Kidney (tissue), 22 donors: ENCODE measurements at places on chromosomes 7 and 10. TPM values are rescaled to one million over a fixed set of nuclear protein-coding genes. Genes with fewer than 3 reads are reported as not detected.

FAM131B gene
- 0.19 TPM for polyA plus RNA-seq

DNA sequence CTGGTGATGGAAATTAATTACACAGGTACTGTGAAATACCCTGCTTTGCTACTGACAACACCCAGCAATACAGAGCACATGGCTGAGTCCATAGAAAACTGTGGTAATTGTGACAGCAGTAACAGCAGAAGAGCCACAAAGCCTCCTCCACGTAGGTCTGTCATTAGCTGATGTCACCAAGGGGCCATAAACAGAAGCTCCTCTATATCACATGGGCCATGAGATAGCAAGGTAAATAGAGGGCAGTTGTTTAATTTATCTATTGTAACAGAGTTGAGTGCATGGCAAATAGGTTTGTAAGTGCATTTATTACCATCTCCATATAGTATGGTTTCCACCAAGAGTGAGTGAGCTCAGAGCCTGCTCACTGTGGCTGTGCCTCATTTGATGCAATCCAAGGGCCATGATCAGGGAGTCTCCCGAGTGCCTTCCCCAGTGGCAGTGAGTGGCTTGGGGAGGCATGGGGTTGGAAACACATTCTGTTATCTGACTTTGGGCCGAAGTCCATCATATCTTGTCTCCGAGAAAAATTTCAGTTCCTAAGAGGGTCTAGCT is 281.2 kb downstream of the SKAP2 start:
- no peak for DNase-seq

TMEM225B gene
- polyA plus RNA-seq: 1.6 TPM

DNA sequence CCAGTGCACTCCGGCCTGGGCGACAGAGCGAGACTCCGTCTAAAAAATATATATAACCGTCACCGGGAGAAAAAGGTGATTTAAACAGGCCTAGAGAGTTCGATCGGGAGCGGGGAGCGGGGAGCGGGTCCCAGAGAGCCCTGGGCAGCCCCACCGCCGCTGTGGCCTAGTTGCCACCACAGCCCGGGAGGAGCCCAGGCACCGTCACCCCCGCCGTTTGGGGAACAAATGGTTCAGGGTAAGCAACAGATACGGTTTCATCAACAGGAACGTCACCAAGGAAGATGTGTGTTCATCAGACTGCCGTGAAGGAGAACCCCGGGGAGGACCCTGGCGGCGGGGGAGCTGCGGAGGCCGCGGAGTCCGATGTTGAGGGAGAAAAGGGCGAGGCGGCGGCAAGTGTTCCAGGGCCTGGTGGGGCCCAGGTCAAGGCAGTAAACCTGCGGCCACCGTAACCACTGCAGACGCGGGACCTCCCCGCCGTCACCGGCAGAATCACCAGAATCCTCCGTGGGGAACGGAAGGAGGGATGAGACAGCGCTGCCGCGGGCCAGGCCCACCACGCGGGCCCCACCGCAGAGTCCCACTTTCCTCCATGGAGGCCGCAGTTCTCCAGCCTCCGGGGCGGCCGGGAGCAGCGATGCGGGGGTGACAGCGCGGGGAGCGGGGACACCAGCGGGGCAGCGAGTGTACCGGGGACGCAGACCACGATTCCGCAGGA is 103.4 kb downstream of the GALNT11 start:
- no peak for DNase-seq

ADARB2 gene
- 1.3 TPM for polyA plus RNA-seq

GRCh38 chr7:30301751-30302150 is 17.4 kb downstream of the ZNRF2 start:
- DNase-seq: peak; percentile 54

CCSER2 gene
- polyA plus RNA-seq: 12.6 TPM

DNA sequence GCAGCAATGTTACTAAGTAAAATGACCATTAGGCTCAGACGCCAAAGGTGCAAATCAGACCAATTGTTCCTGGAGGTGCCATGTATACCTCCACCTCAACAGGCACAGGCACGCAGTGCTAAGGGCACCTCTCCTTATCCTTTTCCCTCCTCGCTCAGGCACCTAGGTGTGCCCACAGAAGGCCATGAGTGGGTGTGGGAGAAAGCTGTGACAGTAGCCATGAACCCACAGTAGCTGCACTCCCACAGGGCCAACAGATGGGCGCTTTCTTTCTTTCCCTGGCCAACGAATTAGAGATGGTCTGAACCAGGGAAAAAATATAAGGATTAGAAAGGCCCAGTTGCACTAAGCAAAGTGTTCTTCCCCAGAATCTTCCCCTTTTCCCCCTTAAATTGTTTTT is 15.5 kb upstream of the TNS3 start:
- DNase-seq: no peak

BICC1 gene
- 21.0 TPM for polyA plus RNA-seq

GRCh38 chr7:156906200-156906649 is 13.2 kb upstream of the LMBR1 start:
- no peak for DNase-seq

- no peak for DNase-seq
Observed at GRCh38 chr7:30390736-30391636, 87.6 kb downstream of the NOD1 start.

CLRN3 gene
- polyA plus RNA-seq: 42.1 TPM

- no peak for DNase-seq
Observed at GRCh38 chr7:156041398-156041797, 229.1 kb upstream of the SHH start.

OR2A12 gene
- not detected for polyA plus RNA-seq

- DNase-seq: no peak
Observed at GRCh38 chr7:112788778-112789343, 1.3 kb downstream of the TMEM168 start.

VPS37D gene
- 19.3 TPM for polyA plus RNA-seq

- no peak for DNase-seq
Observed at GRCh38 chr10:109411917-109412316, 511.4 kb downstream of the XPNPEP1 start.

- DNase-seq: peak; percentile 95
Observed at GRCh38 chr7:95246831-95247370, 77.4 kb downstream of the PON1 start.

RBM20 gene
- 0.88 TPM for polyA plus RNA-seq

- no peak for DNase-seq
Observed at GRCh38 chr7:2927592-2927991, 83.5 kb upstream of the GNA12 start.

SYCE1 gene
- polyA plus RNA-seq: 1.4 TPM

- peak; percentile 86 for DNase-seq
Observed at GRCh38 chr7:75762350-75762917, 9.6 kb downstream of the CCL26 start.

GRCh38 chr10:61140765-61141392 is 196.9 kb upstream of the RHOBTB1 start:
- DNase-seq: peak; percentile 14

PNLIPRP1 gene
- not detected for polyA plus RNA-seq

DNA sequence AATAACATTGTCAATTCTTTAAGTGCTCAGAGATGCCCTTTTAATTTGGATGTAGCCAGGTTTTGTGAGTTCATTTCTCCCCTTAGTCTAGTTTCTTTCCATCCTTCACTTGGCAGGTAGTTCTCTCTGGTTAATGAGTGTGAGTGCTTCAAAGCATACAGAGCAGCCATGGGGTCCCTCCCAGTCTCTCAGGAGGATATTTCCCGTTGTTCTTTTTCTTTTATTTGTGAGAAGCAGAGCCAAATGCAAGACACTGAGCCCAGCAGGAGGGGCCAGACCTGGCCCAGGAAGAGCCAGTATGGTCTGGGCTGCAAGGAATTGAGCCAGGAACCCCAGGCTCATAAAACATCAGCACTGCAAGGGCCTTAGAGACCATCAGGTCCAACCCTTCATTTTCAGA is 52.4 kb downstream of the PLCE1 start:
- DNase-seq: no peak

SEMA3A gene
- 0.34 TPM for polyA plus RNA-seq

DNA sequence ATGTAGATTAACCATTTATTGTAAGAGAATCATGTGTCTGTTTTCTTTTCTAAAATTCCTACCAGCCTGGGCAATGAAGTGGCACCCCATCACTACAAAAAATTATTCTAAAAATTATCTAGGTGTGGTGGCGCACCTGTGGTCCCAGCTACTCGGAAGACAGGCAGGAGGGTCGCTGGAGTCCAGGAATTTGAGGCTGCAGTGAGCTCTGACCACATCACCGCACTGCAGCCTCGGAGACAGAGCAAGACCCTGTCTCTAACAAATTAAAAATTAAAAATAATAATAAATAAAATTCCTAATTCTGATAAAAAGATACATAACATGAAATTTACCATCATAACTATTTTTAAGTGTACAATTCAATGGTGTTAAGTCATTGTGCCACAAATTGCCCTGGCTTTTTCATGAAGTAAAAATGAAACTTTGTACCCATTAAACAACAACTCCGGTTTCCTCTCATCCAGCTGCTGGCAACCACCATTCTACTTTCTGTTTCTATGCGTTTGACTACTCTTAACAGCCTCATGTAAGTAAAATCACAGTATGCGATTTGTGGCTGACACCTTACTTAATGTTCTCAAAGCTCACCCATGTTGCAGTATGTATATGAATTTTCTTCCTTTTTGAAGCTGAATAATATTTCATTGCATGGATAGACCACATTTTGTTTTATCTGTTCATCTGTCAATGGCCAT is 20.6 kb upstream of the USP6NL start:
- no peak for DNase-seq

DNA sequence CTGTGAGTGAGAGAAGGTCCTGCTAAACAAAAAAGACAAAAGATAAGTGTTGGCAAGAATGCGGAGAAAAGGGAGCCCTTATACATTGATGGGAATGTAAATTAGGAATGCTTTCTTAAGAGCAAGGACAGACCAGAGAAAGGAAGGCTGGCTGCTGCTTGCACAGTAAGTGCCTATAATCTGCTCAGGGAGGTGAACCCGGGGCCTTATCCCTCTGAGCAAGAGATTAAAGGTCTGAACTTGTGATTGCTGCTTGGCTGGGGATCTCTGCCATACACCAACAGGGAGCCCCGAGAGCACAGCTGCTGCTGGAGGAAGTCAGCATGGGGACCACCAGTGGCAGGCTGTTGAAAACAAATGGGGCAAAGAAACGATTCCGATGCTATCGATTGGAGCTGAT is 32.0 kb upstream of the CRTAC1 start:
- DNase-seq: no peak

RBM48 gene
- polyA plus RNA-seq: 7.4 TPM

SMO gene
- 20.8 TPM for polyA plus RNA-seq

GRCh38 chr10:60314069-60314940 is 75.4 kb downstream of the ANK3 start:
- no peak for DNase-seq

- DNase-seq: no peak
Observed at GRCh38 chr10:124653311-124653710, 90.9 kb downstream of the FAM53B start.

CPA1 gene
- 1.1 TPM for polyA plus RNA-seq

EVX1 gene
- polyA plus RNA-seq: 0.62 TPM

DNA sequence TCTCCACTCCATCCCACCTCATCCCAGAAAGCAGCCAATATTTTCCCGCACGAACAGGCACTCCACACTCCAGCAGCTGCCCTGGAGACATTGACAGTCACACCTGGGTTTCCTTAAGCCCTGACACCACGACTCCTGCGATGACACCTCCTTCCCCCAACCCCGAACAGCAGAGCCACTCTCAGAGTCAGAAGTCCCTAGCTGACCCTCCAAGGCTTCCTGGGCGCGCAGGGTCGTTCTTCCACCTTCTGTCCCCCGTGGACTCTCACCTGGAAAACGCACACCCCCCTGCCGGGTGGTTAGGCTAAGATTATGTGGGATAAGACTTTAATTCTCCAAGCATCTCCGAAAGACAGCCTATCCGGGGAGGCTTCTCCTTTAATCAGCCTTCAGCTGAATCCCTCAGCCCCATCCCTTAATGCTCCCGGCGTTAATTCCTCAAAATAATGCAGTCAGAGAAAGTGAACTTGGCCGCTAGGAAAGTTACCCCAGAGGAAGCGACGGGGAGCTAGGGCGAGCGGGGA is 1.1 kb downstream of the DENND11 start:
- DNase-seq: peak; percentile 34

GRCh38 chr10:3671386-3671955 is 113.5 kb downstream of the KLF6 start:
- no peak for DNase-seq

TEX36 gene
- polyA plus RNA-seq: not detected

GRCh38 chr10:100009793-100010676 is at the start of gene DNMBP:
Gene DNMBP (minus strand): TSS chr10:100009947. CDS start chr10:99972124, 37,823 bp downstream.
- peak; percentile 95 for DNase-seq

DNA sequence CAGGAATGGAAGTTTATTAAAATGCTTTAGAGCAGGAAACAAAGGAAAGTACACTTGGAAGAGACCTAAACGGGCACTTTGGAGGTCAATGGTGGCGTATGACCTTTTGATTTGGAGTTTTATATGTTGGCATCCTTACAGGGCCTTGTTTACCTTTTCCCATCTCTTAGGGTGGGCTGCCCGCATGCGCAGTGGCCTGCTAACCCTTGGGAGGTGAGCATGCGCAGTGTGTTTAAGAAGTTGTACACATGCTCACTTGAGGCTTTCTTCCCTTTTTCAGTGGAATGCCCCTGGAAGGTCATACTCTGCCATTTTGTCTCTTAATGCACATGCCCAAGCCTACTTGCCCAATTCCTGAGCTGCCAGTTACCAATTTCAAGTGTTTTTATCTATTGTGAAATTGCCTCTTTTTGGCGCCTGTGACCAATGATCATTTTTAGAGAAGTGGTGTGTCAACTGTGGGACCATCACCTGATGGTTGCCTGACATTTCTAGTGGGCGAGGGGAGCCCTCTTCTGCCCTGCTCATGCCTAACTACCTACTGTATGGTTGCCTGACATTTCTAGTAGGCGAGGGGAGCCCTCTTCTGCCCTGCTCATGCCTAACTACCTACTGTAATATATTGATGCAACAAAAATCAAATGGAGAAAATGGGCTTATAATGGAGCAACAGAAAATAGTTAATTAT is 138.0 kb downstream of the PPP1R9A start:
- no peak for DNase-seq

GPR22 gene
- polyA plus RNA-seq: not detected

DNA sequence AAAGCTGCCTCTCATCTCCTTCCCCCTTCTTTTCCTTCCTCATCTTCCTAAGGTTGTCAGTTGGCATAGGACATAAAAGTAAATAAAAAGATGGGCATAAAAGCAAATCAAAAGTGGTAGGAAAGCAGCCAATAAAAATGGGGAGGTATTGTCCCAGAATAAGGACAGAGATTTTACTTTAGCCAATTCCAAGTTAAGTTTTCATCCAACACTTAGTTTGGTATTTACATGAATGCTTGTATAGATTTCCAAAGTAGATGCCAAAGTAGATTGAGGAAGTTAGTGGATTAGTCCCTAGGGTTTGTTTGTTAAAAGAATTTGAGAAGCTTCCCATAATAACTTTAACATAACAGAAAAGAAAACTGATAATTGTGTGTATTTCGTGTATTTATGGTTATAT is 33.7 kb downstream of the HDAC9 start:
- DNase-seq: no peak
